Breast epithelium (tissue), 4 donors: ENCODE measurements at places on chromosomes 11 and 22. TPM values are rescaled to one million over a fixed set of nuclear protein-coding genes. Genes with fewer than 3 reads are reported as not detected.

- DNase-seq, result no peak
Measured at GRCh38 chr22:24413736-24414385, 13.5 kb upstream of the ADORA2A start.

- no peak for DNase-seq
Measured at GRCh38 chr11:93842461-93842860, 8.0 kb downstream of the VSTM5 start.

GRCh38 chr22:48748113-48748859 lies 1079.4 kb downstream of the BRD1 start:
- DNase-seq, result peak; percentile 39

DNA sequence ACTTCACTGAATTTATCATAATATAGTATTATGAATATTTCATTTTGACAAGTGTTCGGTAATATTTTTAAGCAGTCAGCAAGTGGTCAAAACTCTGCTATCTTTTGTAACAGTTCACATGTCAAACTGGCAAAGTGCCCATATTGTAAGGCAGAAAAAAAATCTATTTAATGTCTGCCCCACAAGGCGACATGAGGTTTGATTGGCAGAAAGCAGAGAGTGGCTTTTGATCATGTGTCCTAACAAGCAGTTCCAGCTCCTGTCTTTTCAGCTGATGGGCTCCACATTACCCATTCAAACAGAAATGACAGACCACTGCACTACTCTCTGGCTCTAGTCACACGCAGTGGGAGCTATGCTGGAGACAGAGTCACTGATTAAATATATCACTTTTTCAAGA lies 59.0 kb downstream of the SOX6 start:
- DNase-seq, result no peak

- no peak for DNase-seq
Measured at GRCh38 chr11:67287355-67288197, 1.5 kb upstream of the ANKRD13D start.

DNA sequence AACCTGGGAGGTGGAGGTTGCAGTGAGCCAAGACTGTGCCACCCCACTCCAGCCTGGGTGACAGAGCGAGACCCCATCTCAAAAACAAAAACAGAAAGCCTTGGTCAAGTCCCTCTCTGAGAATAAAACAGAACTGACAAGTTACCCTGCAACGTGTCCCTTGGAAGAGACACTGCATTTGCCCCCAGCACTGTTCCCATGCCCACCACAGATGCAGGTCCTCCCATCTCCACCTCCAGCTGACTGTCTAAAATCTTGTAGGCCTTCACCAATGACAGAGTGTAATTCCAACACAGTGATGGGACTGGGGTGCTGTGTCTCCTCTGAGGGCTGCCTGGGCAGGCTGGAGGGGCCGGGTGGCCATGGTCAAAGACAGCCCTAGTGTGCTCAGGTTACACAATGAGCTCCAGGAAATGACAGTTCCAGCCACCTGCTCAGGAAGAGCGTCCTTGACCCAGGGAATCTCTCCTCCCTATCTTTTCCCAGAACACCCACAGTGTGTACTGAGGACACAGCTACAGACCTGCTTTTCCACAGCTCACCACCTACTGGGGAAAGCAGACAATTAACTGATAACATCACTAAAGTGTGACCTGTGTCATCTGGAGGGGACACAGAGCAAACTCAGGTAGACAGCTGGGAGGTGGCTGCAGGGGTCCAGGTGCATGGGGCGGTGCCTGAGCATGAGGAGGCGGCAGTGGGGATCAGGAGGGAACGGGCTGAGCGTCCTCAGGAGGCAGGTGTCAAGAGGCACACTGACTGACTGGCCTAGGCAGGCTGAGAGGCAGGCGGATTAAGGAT lies 56.4 kb downstream of the ARFGAP3 start:
- DNase-seq, result no peak

DNA sequence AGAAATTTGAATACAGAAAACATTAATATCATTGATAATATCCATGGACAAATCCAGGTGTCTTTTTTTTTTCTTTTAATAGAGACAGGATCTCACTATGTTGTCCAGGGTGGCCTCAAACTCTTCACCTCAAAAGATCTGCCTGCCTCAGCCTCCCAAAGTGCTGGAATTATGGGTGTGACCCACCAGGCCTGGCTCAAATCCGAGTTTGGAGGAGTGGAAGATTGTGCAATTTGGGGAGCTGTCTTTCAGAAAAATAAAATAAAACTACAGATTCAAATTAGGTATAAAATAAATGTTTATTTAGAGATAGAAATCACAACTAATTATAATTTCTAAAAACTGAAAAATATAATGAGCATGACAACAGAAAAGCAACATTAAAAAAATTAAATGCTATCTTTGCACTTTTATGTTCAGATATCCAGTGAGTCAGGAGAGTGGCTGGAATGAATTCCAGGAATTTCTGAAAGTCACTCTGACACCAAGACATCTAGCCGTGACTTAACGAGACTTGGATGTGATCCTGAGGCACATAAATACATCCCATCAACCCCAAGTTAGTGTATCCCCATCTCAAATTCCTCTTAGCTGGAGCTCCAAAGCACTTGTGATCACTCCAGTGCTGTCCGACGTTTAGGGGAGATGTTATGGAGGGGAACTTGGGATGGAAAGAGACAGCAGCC lies 128.6 kb upstream of the THY1 start:
- no peak for DNase-seq

- no peak for DNase-seq
Measured at GRCh38 chr11:11583801-11584529, 37.8 kb downstream of the GALNT18 start.

DNA sequence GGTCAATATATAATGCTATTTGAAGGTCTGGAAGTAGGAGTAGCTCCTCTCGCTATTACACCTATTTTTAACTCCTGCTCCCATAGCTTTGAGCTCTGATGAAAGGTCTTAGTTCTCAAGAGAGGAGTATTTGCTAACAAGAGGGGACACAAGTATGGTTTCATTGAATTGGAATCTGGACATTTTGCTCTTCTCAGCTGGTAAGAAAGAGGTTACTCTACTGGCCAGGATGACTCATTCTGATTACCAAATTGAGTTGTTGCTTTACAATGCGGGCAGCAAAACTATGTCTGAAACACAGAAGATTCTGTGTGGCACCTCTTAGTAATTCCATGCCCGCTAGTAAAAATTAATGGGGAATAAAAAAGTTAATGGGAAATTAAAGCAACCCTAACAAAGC lies 63.6 kb upstream of the EP300 start:
- no peak for DNase-seq

DNA sequence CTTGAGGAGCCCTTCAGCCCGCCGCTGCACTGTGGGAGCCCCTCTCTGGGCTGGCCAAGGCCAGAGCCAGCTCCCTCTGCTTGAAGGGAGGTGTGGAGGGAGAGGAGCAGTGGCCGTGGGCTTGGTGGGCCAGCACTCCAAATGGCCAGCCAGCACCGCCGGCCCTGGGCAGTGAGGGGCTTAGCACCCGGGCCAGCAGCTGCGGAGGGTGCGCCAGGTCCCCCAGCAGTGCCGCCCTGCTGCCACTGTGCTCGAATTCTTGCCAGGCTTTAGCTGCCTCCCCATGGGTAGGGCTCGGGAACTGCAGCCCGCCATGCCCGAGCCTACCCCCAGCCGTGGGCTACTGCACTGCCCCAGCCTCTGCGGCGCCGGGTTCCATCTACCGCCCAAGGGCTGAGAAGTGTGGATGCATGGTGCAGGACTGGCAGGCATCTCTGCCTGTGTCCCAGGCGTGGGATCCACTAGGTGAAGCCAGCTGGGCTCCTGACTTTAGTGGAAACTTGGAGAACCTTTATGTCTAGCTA lies 82.7 kb downstream of the KCNA4 start:
- DNase-seq, result no peak

GRCh38 chr11:63841554-63841953 lies 2.6 kb downstream of the MARK2 start:
- DNase-seq, result peak; percentile 67

DNA sequence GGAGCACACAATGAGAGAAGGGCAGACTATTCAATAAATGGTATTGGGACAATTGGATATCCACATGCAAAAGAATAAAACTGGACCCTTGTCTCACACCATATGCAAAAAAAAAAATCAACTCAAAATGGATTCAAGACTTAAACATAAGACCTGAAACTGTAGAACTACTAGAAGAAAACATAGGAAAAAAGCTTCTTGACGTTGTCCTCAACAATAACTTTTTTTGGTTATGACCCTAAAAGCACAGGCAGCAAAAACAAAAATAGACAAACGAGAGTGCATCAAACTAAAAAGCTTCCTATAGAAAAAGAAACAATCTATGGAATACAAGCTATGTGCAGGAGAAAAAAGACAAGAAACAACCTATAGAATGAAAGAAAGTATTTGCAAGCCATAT lies 37.1 kb upstream of the EED start:
- DNase-seq, result no peak

Gene CNIH2
- not detected for total RNA-seq

Gene CLMP
- total RNA-seq, result 241 TPM

Gene TSPAN32
- total RNA-seq, result 1.0 TPM

Gene MOV10L1
- 0.44 TPM for total RNA-seq

Gene WBP2NL
- 0.96 TPM for total RNA-seq
